ENCODE measurements at places on chromosomes 3 and 15.

- DNase-seq: no peak
These were observed 33.1 kb downstream of the NBEAL2 start for GRCh38 chr3:47012342-47013230.

- DNase-seq: no peak
These were observed 35.9 kb downstream of the CYP19A1 start for GRCh38 chr15:51302480-51302879.

DNA sequence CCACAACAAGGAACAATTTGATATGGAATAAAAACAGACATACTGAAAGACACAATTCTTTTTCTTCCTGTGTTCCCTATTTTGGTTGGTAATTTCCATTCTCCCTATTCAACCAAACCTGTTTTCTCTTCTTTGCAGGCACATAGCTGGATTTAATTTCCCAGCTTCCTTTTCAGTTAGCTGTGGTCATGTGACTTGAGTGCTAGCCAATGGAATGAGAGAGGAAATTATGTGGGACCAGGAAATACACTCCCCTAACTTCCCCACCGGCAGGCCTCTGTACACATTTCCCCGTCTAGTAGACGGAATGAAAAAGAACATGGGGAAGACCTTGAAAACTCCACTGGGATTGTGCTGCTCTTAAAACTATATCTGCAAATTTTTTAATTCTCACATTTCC, 351.6 kb downstream of the TBC1D5 start:
- DNase-seq: no peak

DNA sequence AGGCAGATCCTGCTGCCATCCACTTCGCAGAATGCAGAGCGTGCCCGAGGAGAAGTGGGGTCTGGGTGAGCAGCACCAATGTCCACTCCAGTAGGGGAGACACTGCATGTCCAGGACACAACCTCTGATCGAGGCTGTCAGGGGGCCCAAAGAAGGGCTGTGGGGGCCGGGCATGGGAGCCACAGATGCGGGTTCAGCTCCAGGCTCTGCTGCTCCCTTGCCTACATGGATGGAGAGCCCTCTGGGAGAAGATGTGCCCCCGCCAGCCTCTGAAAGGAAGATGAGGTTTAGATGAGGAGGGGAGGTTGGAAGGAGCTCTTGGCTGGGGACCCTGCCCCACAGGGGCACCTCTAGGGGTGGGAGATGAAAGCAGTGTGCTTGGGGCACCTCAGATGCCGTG, 75.4 kb downstream of the KLF13 start:
- DNase-seq: no peak

GRCh38 chr3:189292667-189293484, 121.1 kb downstream of the TPRG1 start:
- DNase-seq: no peak

DNA sequence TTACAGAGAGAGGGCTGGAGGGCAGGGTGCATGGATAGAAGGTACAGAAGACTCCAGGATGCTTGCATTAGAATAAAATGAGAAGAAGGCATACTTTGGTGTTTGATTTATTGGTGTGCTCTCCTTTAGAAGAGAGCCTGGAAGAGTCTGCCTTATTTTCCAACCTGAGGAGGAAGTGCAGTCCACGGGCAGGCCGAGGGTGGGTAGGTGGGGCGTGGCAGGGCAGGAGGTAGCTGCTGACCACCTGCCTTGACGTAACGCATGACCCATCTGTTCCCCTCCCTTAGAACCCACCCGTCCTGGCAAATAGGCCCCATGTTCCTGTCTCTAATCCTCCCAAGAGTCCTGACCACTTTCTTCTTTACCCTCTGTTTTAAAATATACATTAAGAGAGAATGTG, 222.3 kb upstream of the LYSMD4 start:
- no peak for DNase-seq

GRCh38 chr15:90184119-90184785, 16.9 kb upstream of the SEMA4B start:
- peak; percentile 90 for DNase-seq

Data from RCC 7860 (cell line).